Activated CD8-positive, alpha-beta T cell treated with anti-CD3 and anti-CD28 coated beads for 36 hours (primary cell): ENCODE measurements at places on chromosomes 5 and 9. TPM values are rescaled to one million over a fixed set of nuclear protein-coding genes. Genes with fewer than 3 reads are reported as not detected.

Gene SNCAIP
- not detected for total RNA-seq

Gene SEPTIN8
- 27.1 TPM for total RNA-seq

Gene ALDH1A1
- not detected for total RNA-seq

Gene CFAP90
- total RNA-seq: not detected

Gene PCDHGA4
- total RNA-seq: not detected

Gene TSLP
- total RNA-seq: 0.65 TPM

Gene PRRX2
- 1.2 TPM for total RNA-seq

Gene PCDHA1
- not detected for total RNA-seq

Gene GPR21
- total RNA-seq: 0.45 TPM

Gene ZNF608
- total RNA-seq: not detected

Gene PCDH1
- not detected for total RNA-seq

Gene SPATA31C1
- not detected for total RNA-seq

Gene SEMA4D
- total RNA-seq: 290 TPM

Gene CDKN2B
- not detected for total RNA-seq

Gene RNF44
- 62.7 TPM for total RNA-seq

Gene ZBTB6
- total RNA-seq: 9.8 TPM

Gene GRXCR2
- not detected for total RNA-seq

Gene PCDHA9
- total RNA-seq: not detected

Gene SPATA31D3
- not detected for total RNA-seq

Gene KCNV2
- not detected for total RNA-seq

Gene ZNF367
- 30.1 TPM for total RNA-seq
